ENCODE measurements at places on chromosomes 1 and 21.
A peak's percentile ranks its signal among the peaks of the same experiment; 100 is the strongest.

GRCh38 chr1:23202263-23202749 is 15.0 kb downstream of the HTR1D start:
- H3K27me3 ChIP-seq: no peaks in the 10 kb centered on the region
- H3K4me1 ChIP-seq: no peaks in the 10 kb centered on the region
- no peak for DNase-seq
- H3K36me3 ChIP-seq: no peaks in the 10 kb centered on the region
- no peak overlapping the region for H3K27ac ChIP-seq

DNA sequence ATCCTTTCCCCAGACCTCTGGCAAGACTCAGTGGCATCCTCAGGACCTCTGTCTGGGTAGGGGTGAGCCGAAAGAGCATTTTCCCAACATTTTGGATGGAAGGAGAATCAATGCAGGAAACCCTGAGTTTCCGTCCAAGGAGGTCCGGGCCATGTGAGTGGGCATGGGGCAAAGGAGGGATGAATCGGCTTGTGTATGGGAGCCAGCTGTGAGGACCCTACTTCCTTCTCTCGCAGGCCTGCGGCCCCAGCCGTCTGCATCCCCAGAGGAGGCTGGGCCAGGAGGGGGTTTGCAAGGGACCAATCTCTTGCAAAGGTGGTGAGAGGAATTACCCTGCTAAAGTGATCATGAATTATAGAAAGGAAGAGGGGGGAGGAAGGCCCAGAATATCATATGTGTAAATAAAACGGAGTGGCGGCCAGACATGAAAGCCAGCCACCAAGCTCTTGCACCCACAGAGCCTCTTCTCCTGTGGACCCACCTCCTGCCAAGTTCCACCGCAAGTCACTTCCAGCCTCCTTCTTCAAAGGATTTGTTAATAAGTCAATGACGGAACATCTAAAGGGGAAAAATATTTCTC is 48.2 kb upstream of the POU3F1 start:
- no peak for DNase-seq
- no peak overlapping the region for H3K4me3 ChIP-seq
- H3K27ac ChIP-seq: no peak overlapping the region
- H3K4me1 ChIP-seq: peaks cover 28% of the 10 kb centered on the region

DNA sequence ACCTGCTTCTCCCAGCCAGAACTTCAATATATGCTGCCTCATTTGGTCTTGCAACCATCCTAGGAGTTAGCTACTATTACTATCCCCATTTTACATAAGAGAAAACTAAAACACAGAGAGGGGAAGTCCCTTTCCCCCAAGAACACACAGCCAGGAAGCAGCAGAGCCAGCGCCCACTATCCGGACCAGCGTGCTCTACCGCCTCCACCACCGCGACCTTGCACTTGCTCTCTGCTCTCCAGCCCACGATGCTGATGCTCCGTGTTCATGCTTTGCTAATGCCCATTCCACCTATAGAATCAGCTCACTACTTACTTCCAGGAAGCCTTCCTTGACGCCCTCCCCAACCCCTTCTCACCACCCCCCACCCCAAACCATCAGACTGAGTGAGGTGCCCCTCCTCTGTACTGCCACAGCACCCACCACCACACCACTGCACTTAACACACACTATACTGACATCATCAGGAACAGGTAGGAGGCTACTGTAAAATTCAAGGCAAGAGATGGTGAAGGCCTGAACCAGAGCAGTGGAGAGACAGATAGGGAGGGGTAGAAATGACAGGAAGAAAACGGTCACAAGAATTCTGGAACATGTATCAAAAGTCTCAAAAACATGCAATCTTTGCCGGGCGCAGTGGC is 9.4 kb downstream of the TMEM53 start:
- no peaks in the 10 kb centered on the region for H3K27me3 ChIP-seq
- peaks cover 19% of the 10 kb centered on the region for H3K4me1 ChIP-seq

DNA sequence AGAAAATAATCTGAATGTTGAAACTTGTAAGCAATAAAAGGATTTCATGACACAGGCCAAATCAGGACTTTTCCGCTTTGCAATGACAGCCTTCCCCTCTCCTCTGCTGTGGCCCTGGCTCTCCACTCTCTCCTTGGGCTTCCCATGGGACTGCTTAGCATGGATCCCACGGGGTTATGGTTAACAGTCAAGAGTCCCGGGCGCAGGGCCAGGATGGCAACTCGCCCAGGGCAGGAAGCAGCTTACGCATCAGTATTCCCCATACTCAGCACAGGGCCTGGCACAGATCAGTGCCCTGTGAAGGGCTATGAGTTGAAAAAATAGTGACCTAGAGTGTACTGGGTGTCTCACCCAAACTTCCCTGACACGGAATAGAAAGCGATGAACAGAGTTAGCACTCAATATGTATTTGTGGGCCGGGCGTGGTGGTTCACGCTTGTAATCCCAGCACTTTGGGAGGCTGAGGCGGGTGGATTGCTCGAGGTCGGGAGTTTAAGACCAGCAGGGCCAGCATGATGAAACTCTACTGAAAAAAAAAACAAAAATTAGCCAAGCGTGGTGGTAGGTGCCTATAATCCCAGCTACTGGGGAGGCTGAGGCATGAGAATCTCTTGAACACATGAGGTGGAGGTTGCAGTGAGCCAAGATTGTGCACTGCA is 29.1 kb upstream of the GRHL3 start:
- no peaks in the 10 kb centered on the region for H3K36me3 ChIP-seq
- peak; percentile 82 for DNase-seq
- H3K4me3 ChIP-seq: no peak overlapping the region
- no peaks in the 10 kb centered on the region for H3K27me3 ChIP-seq
- H3K27ac ChIP-seq: peak overlapping the region; percentile 22
- H3K4me1 ChIP-seq: peaks cover 34% of the 10 kb centered on the region

- H3K27ac ChIP-seq: no peak overlapping the region
- no peak overlapping the region for H3K4me3 ChIP-seq
- no peaks in the 10 kb centered on the region for H3K4me1 ChIP-seq
- no peaks in the 10 kb centered on the region for H3K36me3 ChIP-seq
- H3K27me3 ChIP-seq: no peaks in the 10 kb centered on the region
- DNase-seq: no peak
These were observed 215.8 kb upstream of the ZRANB2 start for GRCh38 chr1:71296551-71297134.

Data from spinal cord (tissue), 10 donors.